Activated T-helper 1 cell treated with anti-CD3 and anti-CD28 coated beads, Interleukin-2, amount 50 U/mL, for 16 hours (primary cell): ENCODE measurements at places on chromosomes 2 and 18.

DNA sequence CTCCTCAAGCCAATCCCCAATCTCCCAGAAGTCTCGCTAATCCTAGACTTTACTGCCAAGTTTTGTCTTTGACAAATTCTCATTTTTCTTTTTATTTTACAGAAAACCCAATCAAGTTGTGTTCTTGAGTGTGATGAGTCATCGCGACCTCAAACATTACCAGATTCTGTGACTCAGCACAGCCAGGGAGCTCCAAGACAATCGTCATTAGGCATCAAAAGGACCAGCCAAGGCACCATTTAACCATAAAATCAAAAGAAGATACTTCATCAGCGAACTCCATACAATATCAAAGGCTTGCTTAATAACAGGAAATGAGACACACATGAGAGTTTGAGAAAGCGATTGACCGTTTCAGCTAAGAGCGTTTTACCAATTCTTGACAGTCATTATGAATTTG, 146.2 kb upstream of the AGAP1 start:
- DNase-seq = no peak

DNA sequence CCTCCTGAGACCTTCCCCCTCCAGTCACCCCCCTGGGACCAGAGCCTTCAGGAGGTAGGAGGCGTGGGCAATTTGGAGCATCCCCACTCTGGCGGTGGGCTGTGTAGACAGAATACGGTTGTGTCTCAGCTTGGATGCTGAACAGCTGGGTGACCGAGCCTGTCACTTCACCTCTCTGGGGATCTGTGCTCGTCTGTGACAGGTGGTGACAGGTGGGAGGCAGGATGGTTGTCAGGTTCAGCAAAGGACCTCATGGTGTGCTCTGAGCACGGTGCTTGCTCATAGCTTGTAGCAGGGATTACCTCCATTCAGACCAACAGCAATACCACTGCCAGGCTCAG, 186.5 kb upstream of the HS6ST1 start:
- no peak for DNase-seq

DNA sequence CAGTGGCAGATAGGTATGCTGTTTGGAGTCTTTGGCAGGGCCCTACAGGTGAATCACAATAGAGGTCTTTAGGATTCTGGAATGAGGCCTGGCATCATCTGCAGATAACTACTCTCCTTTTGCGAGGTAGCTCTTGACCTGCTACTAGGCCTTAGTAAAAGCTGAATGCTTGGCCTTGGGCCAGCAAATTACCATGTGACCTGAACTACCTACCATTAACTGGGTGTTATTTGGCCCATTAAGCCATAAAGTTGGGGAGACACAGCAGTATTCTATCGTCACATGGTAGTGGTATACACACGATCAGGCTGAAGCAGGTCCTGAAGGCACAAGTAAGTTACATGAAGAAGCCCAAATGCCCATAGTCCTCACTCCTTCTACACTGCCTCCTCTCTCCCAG, 178.2 kb downstream of the PPP1R1C start:
- DNase-seq = no peak

- no peak for DNase-seq
Observed at GRCh38 chr2:148483665-148484064, 160.9 kb upstream of the EPC2 start.

- DNase-seq = no peak
Observed at GRCh38 chr2:168734199-168734760, 68.2 kb upstream of the NOSTRIN start.

DNA sequence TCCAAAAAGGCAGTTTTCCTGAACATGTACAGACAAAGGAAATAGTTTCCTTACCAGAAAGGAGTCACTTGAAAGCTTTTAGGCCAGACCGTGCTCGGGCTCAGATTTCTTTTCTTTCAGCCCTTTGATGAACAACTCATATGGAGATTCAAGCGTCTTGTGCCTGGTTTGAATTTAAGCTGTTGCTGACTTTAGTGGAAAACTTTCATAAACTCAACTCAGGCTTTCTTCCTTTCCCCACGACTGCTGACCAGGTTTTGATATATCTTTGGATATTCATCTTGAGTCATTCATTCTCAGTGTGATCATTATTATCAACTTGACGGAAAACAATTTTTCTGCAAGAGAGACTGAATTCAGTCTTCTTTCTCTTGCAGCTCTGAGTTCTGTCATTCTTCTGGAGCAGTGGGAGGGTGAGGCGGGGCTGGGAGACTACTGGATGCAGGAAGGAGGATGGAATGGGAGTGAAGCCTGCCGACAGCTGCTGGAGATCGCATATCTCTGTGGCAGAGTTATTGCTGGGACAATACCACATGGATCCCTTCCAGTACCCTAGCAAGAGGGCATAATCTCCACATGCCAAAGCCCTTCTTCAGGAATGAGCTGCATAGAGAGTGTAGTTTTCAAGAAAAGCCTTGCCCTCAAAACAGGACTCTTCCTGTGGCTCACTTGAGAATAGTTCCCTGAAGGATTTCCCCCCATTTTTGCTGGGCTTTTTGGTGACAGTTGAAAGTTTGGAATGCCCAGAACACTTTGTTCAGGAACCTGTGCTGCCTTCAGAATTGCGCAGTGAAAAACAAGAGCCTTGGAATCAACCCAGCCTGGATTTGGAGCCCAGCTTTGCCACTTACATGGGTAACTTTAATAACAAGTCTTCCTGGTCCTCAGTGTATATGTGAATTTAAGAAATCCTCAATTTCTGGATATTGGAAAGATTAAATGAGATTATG, 364.4 kb downstream of the ZNF521 start:
- no peak for DNase-seq

DNA sequence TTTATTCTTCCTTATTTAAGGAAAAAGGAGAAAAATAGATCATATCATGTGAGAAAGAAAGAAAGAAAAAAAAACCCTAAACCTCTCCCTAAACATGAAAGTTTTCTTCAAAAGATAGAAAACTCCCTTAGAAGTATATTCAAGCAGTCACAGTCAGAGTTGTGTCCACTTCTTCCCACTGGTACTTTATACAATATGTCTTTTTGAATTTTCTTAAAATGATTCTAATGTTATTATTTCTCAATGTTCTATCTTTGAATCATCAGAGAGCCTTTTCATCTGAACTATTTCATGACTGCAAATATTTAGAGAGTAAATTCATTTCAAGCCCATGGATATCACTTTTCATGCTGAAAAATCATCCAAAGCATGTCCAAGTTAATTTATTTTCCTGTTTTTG, 205.2 kb upstream of the SPOPL start:
- no peak for DNase-seq

- no peak for DNase-seq
Observed at GRCh38 chr2:121142452-121142851, 142.6 kb downstream of the TFCP2L1 start.

GRCh38 chr2:20834331-20834730, 11.4 kb upstream of the LDAH start:
- DNase-seq = no peak

DNA sequence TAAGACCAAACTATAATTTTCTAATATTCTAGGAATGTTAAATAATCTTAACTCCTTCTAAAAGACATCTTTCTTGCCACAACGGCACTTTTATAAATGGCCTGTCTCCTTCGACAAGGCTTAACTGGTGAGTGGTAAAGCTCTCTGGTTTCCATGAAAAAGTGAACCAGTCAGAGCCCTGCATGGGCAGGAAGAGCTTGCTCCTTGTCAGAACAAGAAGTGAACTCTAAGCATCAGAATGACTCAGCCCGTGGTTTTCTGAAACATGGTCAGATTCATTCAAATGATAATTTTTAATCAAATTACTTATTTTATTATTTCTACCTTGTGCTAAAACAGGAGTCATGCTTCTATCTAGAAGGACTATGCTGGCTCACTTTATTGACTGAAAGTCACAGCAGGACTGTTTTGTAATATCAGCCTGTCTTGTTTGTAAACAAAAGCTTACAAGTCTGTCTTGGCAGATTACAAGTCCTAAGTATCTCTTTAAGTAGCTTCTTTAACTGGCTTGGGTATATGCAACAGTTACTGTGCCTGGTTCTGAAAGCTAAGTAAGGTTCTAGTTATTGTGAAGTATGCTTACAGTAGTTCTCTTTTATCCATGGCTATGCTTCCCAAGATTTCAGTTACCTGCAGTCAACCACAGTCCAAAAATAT, 245.4 kb downstream of the NAPG start:
- no peak for DNase-seq

GRCh38 chr18:57243624-57244179, 96.8 kb downstream of the BOD1L2 start:
- no peak for DNase-seq

DNA sequence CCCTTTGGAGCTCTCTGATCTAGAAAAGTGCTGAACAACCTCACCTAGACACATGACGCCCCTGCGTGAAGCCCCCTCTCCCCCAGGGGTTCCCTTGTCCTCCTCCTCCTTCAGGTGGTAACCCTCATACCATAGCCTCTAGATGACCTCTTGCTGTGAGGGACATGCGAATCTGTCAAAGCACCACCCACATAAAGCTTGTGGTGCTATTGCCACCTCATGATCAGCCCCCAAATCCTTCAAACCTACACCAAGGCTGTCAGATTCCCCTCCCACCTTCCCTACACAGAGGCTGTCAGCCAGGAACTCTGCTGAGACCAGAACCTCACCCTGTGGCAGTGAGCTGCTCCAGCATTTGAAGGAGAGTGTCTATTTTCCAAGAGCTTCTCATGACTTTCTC, 43.1 kb upstream of the TEX51 start:
- DNase-seq = no peak

GRCh38 chr18:2986150-2986865, 26.6 kb downstream of the LPIN2 start:
- DNase-seq = no peak

DNA sequence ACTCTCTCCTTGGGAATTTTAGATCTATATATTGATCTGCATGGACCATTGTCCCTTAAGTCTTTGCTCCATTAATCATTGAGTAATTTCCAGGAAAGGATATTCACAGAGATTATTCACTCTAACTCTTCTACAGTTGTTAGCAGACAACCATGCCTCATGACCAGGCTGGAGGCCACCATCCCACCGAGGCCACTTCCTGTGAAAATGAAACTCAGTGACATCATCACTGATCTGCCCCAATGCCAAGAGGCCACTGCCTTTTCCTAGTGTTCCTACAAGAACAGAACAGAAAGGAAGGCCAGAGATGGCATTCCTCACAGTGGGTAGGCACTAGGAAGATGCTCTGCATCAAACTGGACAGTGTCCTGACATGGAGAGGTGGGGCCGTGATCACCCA, 161.3 kb downstream of the DTNA start:
- DNase-seq = no peak

- no peak for DNase-seq
Observed at GRCh38 chr18:28588884-28589549, 412.1 kb upstream of the CDH2 start.

GRCh38 chr2:160687629-160688028, 194.0 kb upstream of the RBMS1 start:
- DNase-seq = no peak

DNA sequence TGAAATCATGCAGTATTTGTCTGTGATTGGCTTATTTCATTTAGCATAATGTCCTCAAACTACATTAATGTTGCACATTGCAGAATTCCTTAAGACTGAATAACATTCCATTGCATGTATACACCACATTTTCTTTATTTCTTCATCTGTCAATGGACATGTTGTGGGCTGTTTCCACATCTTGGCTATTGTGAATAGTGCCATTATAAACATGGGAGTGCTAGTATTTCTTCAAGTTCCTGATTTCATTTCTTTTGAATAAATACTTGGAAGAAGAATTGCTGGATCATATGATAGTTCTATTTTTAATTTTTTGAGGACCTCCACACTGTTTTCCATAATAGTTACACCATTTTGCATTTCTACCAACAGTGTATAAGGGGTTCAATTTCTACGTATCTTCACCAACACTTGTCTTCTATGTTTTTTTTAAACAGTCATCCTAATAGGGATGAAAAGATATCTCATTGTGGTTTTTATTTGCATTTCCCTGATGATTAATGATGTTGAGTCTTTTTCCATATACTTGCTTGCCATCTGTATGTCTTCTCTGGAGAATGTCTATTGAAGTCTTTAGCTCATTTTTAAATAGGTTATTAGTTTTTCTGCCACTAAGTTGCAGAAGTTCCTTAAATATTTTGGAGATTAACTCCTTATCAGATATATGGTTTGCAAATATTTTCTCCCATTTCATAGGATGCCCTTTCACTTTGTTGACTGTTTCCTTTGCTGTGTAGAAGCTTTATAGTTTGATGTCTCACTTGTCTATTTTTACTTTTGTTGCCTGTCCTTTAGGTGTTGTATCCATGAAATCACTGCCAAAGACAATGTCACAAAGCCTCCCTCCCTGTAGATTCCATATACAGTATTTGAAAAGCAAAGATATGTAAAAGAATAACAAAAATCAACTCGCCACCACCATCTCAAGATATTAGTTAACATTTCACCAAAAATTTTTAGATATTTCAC, 14.6 kb downstream of the FBXO11 start:
- no peak for DNase-seq

- DNase-seq = no peak
Observed at GRCh38 chr2:43269074-43269572, 42.7 kb upstream of the ZFP36L2 start.

- DNase-seq = no peak
Observed at GRCh38 chr2:65479524-65479923, 47.1 kb upstream of the SPRED2 start.

GRCh38 chr2:104864280-104865095, 10.6 kb downstream of the POU3F3 start:
- DNase-seq = no peak

- DNase-seq = no peak
Observed at GRCh38 chr2:119011162-119011909, 69.3 kb downstream of the MARCO start.
